ENCODE measurements at places on chromosomes 1 and 21.
A peak's percentile ranks its signal among the peaks of the same experiment; 100 is the strongest.

- peaks cover 20% of the 10 kb centered on the region for H3K4me1 ChIP-seq
- H3K27ac ChIP-seq: no peak overlapping the region
- H3K27me3 ChIP-seq: peaks cover 53% of the 10 kb centered on the region
Observed at GRCh38 chr1:156896490-156897033, 3.0 kb downstream of the PEAR1 start.

GRCh38 chr1:24888971-24889676 is 41.0 kb downstream of the RUNX3 start:
- no peak overlapping the region for H3K4me3 ChIP-seq
- no peak for DNase-seq
- peaks cover 16% of the 10 kb centered on the region for H3K27me3 ChIP-seq
- no peaks in the 10 kb centered on the region for H3K4me1 ChIP-seq

GRCh38 chr1:241357366-241358340 is 648 bp upstream of the RGS7 start:
- no peak for DNase-seq
- H3K27ac ChIP-seq: no peak overlapping the region
- H3K36me3 ChIP-seq: no peaks in the 10 kb centered on the region
- peaks cover 8% of the 10 kb centered on the region for H3K4me1 ChIP-seq

GRCh38 chr1:46303872-46304326 is 401 bp downstream of the UQCRH start:
- H3K36me3 ChIP-seq: peaks cover 27% of the 10 kb centered on the region
- no peaks in the 10 kb centered on the region for H3K27me3 ChIP-seq
- peak overlapping the region; percentile 98 for H3K27ac ChIP-seq
- peaks cover 59% of the 10 kb centered on the region for H3K4me1 ChIP-seq

- peaks cover 9% of the 10 kb centered on the region for H3K4me1 ChIP-seq
- H3K4me3 ChIP-seq: peak overlapping the region; percentile 70
- no peaks in the 10 kb centered on the region for H3K36me3 ChIP-seq
- H3K27ac ChIP-seq: no peak overlapping the region
- H3K27me3 ChIP-seq: peaks cover 4% of the 10 kb centered on the region
- DNase-seq: peak; percentile 81
Observed at GRCh38 chr1:7070389-7071029, 285.3 kb downstream of the CAMTA1 start.

DNA sequence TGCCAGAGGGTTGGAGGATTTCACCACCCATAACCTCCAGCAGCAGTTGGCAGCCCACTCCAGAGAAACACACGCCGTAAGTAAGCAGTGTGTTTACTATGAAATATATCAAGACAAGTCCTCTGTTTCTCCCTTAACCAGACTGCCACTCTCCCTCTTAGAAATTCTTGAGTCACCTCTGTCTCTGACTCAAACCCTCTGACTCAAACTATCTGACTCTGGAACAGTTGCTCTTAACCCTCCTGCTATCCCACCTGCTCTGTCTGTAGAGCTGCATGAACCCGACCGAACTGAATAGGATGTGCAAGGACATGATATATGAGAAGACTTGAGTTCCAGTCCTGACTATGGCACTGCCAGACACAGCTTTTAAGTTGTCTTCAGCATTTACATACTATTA is 14.1 kb downstream of the INPP5B start:
- DNase-seq: no peak
- 0 out of 2 replicates have a peak overlapping the region, but pooled peaks have one; percentile 16 for H3K27ac ChIP-seq
- peaks cover 4% of the 10 kb centered on the region for H3K36me3 ChIP-seq
- H3K27me3 ChIP-seq: no peaks in the 10 kb centered on the region
- peak overlapping the region; percentile 94 for H3K4me3 ChIP-seq

- H3K4me3 ChIP-seq: no peak overlapping the region
- DNase-seq: no peak
- H3K27me3 ChIP-seq: no peaks in the 10 kb centered on the region
- no peak overlapping the region for H3K27ac ChIP-seq
Observed at GRCh38 chr1:114290341-114290740, 136.7 kb upstream of the SYT6 start.

DNA sequence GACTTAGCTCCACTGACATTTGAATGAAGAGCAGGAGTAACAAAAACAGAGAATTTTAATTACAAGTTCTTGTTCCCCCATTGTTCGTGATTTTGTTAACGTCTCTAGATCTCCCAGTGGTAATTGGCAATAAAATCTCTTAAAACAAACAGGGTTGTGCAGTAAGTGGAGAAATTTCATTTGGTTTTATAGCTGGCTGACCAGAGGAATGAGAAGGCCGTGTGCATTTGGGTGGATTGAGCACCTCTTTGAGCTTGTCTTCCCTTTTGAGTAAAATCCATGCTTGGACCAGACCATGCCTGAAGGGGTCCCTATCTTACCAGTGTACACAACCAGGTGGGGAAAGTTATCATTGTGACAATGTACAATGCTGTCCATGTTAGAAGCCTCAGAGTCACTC is 137.8 kb downstream of the HIVEP3 start:
- no peak overlapping the region for H3K27ac ChIP-seq
- DNase-seq: no peak
- H3K27me3 ChIP-seq: peaks cover 2% of the 10 kb centered on the region
- H3K36me3 ChIP-seq: no peaks in the 10 kb centered on the region

DNA sequence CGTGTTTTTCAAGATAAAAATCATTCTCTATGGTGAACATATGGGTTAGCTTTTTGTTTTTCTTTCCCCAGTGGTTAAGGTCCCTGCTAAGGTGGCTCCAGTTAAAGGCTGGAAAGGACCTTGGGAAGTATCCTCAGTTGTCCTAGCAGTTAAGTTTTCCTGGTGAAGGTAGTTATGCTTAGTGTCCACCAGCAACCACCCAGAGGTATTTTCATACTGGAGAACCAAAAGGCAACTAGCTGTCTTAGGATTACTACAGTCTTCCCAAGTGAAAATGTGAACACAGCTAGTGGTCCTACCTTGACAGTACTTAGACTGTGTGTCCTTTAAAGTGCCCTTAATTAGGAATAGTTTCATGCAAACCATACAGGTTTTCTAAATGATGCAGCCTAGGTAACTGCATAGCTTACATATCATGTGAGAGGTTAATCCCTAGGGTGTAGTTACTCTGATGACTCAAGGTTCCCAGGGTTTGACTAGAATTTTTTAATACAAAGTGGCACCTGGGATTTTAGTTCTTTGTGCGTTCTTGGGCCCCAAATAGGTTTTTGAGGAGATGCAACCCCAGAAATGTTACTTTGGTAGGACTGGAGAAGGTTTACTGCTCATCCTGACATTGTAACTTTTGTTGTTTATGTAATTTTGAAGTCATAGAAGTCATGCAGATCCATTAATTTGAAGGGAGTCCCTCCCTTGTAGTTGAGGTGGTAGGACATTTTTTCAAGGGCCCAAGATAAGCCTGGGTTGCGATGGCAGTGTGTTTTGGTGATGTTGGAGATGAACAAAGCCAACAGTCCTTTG is 36.5 kb downstream of the YY1AP1 start:
- no peak for DNase-seq
- 0 out of 2 replicates have a peak, but pooled peaks cover 2% of the 10 kb centered on the region for H3K36me3 ChIP-seq
- H3K27me3 ChIP-seq: peaks cover 33% of the 10 kb centered on the region
- no peak overlapping the region for H3K27ac ChIP-seq

GRCh38 chr1:236524142-236524894 is 536 bp downstream of the LGALS8 start:
- H3K4me1 ChIP-seq: peaks cover 11% of the 10 kb centered on the region
- peak; percentile 20 for DNase-seq
- H3K36me3 ChIP-seq: no peaks in the 10 kb centered on the region
- H3K27ac ChIP-seq: 0 out of 2 replicates have a peak overlapping the region, but pooled peaks have one; percentile 35
- H3K4me3 ChIP-seq: peak overlapping the region; percentile 85
- peaks cover 28% of the 10 kb centered on the region for H3K27me3 ChIP-seq

GRCh38 chr1:64984737-64985136 is 18.4 kb upstream of the JAK1 start:
- H3K4me3 ChIP-seq: no peak overlapping the region
- no peaks in the 10 kb centered on the region for H3K36me3 ChIP-seq
- H3K27ac ChIP-seq: no peak overlapping the region
- peaks cover 2% of the 10 kb centered on the region for H3K27me3 ChIP-seq
- no peaks in the 10 kb centered on the region for H3K4me1 ChIP-seq

GRCh38 chr1:23848673-23849616 is 19.1 kb downstream of the FUCA1 start:
- no peaks in the 10 kb centered on the region for H3K27me3 ChIP-seq
- no peak overlapping the region for H3K4me3 ChIP-seq
- H3K36me3 ChIP-seq: peaks cover 26% of the 10 kb centered on the region

DNA sequence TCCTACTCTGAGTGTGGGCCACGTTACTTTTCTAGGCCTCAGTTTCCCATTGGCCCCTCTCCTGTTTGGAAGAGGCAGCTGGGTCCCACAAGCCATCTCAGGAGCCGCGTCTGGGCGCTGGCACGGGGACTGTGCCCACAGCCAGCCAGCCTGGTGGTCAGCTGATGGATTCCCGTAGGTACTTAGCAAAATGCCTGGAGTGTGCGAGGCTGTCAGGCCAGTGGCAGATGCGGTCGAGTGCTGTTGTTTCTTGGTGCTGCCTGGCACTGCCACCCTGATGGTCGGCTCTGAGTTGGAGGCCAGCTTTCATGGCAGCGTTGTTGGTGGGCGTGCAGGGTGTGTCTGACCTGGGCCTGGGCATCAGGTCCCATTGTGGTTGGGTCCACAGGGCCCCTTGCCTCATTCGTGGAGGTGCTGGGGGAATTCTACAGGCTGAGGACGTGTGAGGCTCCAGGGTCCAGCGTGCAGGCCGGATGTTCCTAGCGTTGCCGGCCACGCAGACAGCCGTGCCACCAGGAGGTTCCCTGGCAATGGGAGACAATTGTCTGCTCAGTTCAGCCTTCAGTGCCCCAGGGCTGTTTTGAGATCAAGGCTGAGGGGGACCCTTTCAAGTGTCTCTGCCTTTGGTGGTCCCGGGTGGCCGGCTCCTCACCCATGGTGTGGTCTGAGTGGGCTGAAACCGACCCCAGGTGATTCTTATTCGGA is 20.9 kb downstream of the SKI start:
- DNase-seq: no peak
- peak overlapping the region; percentile 55 for H3K4me3 ChIP-seq
- no peaks in the 10 kb centered on the region for H3K27me3 ChIP-seq
- peaks cover 66% of the 10 kb centered on the region for H3K4me1 ChIP-seq
- H3K36me3 ChIP-seq: peaks cover 14% of the 10 kb centered on the region

- H3K4me1 ChIP-seq: peaks cover 61% of the 10 kb centered on the region
- H3K27ac ChIP-seq: peak overlapping the region; percentile 89
- no peak overlapping the region for H3K4me3 ChIP-seq
- peak; percentile 54 for DNase-seq
- H3K36me3 ChIP-seq: peaks cover 12% of the 10 kb centered on the region
- no peaks in the 10 kb centered on the region for H3K27me3 ChIP-seq
Observed at GRCh38 chr1:93638981-93639380, 42.7 kb downstream of the BCAR3 start.

- H3K27ac ChIP-seq: no peak overlapping the region
- DNase-seq: peak; percentile 79
- H3K4me3 ChIP-seq: peak overlapping the region; percentile 28
Observed at GRCh38 chr1:110136911-110137310, 13.4 kb upstream of the SLC6A17 start.

GRCh38 chr1:3033790-3034090 is 12.5 kb downstream of the ACTRT2 start:
- no peaks in the 10 kb centered on the region for H3K27me3 ChIP-seq
- no peak for DNase-seq
- no peaks in the 10 kb centered on the region for H3K4me1 ChIP-seq
- H3K4me3 ChIP-seq: no peak overlapping the region
- no peaks in the 10 kb centered on the region for H3K36me3 ChIP-seq

DNA sequence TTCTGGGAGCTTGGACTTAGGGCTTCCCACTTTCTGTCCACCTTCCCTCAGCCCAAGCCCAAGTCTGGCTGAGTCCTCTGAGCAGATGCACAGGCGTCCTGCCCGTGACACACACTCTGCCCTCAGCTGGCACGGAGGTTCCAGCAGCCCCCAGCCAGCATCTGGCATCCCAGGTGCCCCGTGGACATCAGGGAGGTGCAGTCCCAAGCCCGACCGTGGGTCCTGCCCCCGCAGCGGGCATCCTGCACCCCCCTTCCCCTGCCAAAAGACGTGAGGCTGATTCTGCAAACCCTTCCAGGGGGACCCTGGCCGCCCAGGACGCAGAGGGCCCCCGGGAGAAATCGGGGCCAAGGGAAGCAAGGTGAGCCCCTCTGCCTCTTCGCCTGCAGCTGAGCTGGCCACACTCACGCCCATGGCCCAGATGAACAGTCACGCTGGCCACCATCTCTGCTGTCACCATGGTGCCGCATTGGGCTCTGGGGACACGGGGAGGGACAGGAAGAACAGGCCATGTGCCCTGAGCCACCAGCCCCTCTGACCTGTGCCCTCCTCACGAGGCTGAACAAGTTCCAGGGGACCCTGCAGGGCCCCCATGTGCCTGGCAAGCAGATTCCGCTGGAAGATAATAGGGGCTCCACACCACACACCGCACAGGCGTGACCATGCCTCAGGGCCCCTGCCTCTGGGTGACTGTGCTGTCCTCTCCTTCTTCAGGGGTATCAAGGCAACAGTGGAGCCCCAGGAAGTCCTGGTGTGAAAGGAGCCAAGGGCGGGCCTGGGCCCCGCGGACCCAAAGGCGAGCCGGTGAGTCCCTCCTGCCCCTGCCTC is 20.6 kb downstream of the COL6A2 start:
- no peak overlapping the region for H3K4me3 ChIP-seq
- H3K27me3 ChIP-seq: no peaks in the 10 kb centered on the region
- H3K4me1 ChIP-seq: no peaks in the 10 kb centered on the region
- peak; percentile 5 for DNase-seq
- peaks cover 26% of the 10 kb centered on the region for H3K36me3 ChIP-seq
- H3K27ac ChIP-seq: no peak overlapping the region

All from WTC11 (cell line).